SJSA1 (cell line): ENCODE measurements at places on chromosomes 5 and 9.
A peak's percentile ranks its signal among the peaks of the same experiment; 100 is the strongest.

- H3K4me1 ChIP-seq = no peaks in the 10 kb centered on the region
- H3K27ac ChIP-seq = no peak overlapping the region
- no peaks in the 10 kb centered on the region for H3K36me3 ChIP-seq
- no peak for DNase-seq
- no peaks in the 10 kb centered on the region for H3K27me3 ChIP-seq
Measured at GRCh38 chr9:5895782-5896181, 5.1 kb downstream of the MLANA start.

DNA sequence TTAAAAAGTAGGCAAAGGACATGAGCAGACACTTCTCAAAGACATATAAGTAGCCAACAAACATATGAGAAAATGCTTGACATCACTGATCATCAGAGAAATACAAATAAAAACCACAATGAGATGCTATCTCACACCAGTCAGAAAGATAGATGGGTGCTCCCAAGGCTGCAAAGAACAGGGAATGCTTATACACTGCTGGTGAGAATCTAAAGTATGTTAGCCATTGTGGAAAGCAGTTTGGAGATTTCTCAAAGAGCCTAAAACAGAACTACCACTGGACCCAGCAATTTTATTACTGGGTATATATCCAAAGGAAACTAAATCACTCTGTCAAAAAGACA is 154.2 kb downstream of the NDUFS4 start:
- H3K36me3 ChIP-seq = no peaks in the 10 kb centered on the region
- DNase-seq = no peak
- no peaks in the 10 kb centered on the region for H3K27me3 ChIP-seq
- H3K4me3 ChIP-seq = no peak overlapping the region
- H3K4me1 ChIP-seq = peaks cover 9% of the 10 kb centered on the region; the same call in 1 of the 2 replicates
- no peak overlapping the region for H3K27ac ChIP-seq

DNA sequence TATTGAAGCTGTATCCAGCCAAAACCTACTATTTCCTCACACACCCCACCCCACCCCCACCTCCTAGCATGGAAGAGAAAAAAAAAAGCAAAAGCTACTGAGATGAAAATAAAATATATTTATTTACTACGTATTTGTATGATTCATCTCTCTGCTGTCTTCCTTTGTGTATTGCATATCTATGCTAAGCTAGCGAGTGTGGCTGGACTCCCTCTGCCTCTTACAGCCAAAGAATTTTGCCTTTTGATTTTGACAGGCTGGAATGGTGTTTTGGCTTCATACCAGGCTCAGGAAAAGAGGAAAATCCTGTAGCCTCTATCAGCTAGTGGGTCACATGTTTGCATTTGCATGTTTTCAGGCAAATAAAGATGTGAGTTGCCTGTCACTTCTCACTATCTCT is 2.2 kb downstream of the ABLIM3 start:
- H3K36me3 ChIP-seq = peaks cover 23% of the 10 kb centered on the region
- H3K4me3 ChIP-seq = no peak overlapping the region
- H3K27ac ChIP-seq = peak overlapping the region; percentile 45
- H3K4me1 ChIP-seq = peaks cover 54% of the 10 kb centered on the region
- peak; percentile 74 for DNase-seq

DNA sequence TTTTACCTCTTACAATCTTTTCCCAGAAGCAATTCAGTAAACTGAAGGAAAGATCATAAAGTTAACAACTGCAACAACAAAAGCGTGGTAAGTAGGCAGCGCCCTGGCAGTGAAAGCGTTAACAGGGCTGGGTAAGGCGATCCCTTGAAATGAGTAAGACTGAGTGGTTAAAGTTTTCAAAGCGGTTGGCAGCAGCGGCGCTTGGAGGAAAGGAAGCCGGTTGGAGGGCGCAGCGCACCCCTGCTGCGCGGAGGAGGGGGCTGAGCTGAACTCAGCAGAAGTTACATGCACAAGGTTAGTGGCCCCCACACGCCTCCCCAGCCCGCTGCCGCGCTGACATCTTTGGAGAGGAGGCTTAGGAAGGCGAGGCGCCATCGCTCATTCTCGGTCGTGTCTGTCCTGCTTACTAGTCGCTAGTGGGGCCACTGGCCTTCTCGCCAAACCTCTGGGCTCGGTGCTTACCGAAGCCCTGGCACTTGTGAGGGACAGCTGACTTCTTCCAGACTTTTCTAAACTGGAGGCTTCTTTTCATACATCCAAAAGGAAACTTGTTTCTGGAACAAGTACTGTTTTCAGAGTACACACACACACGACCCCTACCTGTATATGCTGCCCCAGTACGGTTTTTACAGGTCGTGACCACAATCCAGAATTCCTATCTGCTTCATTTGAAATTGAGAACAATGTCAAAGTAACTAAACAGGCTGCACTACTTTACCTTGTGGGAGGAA is at the start of gene SH3RF2:
SH3RF2 (plus strand) TSS at position 178 of the 731 bp plus-strand sequence. CDS start 1,351 bp downstream, outside the sequence.
- peaks cover 31% of the 10 kb centered on the region for H3K36me3 ChIP-seq
- peak; percentile 94 for DNase-seq
- peak within 1 kb of the TSS; percentile 43 for H3K27ac ChIP-seq
- H3K27me3 ChIP-seq = no peaks in the 10 kb centered on the region
- H3K4me3 ChIP-seq = peak within 1 kb of the TSS; percentile 52

GRCh38 chr5:88690409-88691229 is 192.4 kb downstream of the MEF2C start:
- H3K27ac ChIP-seq = no peak overlapping the region
- peak; percentile 72 for DNase-seq
- peaks cover 6% of the 10 kb centered on the region; the same call in 1 of the 2 replicates for H3K4me1 ChIP-seq
- H3K27me3 ChIP-seq = no peaks in the 10 kb centered on the region
- no peaks in the 10 kb centered on the region for H3K36me3 ChIP-seq

GRCh38 chr5:76114179-76114851 is 31.1 kb downstream of the SV2C start:
- H3K4me3 ChIP-seq = no peak overlapping the region
- H3K4me1 ChIP-seq = no peaks in the 10 kb centered on the region
- H3K27ac ChIP-seq = no peak overlapping the region
- no peaks in the 10 kb centered on the region for H3K36me3 ChIP-seq
- no peaks in the 10 kb centered on the region; the same call in 1 of the 2 replicates for H3K27me3 ChIP-seq
- no peak for DNase-seq

DNA sequence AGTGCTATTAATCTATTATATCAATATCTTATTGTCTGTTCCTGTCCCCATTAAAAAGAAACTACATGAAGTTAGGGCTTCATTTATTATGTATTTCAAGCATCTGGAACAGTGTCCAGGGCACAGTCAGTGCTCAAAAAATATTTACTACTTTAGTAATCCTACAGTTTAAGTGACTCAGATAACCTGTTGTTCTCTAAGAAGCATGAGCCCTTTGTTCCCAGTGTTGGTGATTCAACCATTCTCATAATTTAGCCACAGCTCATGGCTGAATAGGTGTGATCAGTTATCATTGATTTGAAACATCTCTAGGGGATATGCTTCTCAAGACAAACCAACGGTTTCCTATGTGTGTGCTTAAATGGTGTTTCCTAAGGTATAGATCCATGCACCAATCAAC is 292.7 kb downstream of the TMEM167A start:
- no peak overlapping the region for H3K27ac ChIP-seq
- no peaks in the 10 kb centered on the region for H3K36me3 ChIP-seq
- no peak overlapping the region for H3K4me3 ChIP-seq
- DNase-seq = no peak
- no peaks in the 10 kb centered on the region for H3K4me1 ChIP-seq

- H3K4me1 ChIP-seq = no peaks in the 10 kb centered on the region
- H3K36me3 ChIP-seq = no peaks in the 10 kb centered on the region
- H3K4me3 ChIP-seq = no peak overlapping the region
- H3K27me3 ChIP-seq = no peaks in the 10 kb centered on the region
- DNase-seq = no peak
Measured at GRCh38 chr5:68628082-68628814, 412.7 kb downstream of the PIK3R1 start.

DNA sequence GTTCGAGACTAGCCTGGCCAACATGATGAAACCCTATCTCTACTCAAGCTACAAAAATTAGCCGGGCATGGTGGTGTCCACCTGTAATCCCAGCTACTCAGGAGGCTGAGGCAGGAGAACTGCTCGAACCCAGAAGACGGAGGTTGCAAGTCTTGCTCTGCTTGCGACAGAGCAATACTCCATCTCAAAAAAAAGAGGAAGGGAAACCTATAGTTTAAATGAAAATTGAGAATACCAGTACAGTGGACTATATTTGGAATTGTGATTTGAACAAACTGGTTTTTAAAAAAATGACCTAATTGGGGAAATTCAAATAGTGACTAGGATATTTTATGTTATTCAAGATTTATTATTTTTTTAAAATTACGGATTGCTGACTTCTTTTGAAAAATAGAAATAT is 33.2 kb downstream of the DIAPH1 start:
- H3K27me3 ChIP-seq = no peaks in the 10 kb centered on the region
- H3K4me1 ChIP-seq = no peaks in the 10 kb centered on the region
- no peak for DNase-seq
- no peak overlapping the region for H3K4me3 ChIP-seq

GRCh38 chr5:2750758-2751464 is 566 bp downstream of the IRX2 start:
- H3K27ac ChIP-seq = peak overlapping the region; percentile 71
- peak overlapping the region; percentile 99 for H3K4me3 ChIP-seq
- peaks cover 25% of the 10 kb centered on the region for H3K4me1 ChIP-seq
- peak; percentile 56 for DNase-seq
- no peaks in the 10 kb centered on the region for H3K27me3 ChIP-seq
